ENCODE measurements at places on chromosomes 3 and 15.

DNA sequence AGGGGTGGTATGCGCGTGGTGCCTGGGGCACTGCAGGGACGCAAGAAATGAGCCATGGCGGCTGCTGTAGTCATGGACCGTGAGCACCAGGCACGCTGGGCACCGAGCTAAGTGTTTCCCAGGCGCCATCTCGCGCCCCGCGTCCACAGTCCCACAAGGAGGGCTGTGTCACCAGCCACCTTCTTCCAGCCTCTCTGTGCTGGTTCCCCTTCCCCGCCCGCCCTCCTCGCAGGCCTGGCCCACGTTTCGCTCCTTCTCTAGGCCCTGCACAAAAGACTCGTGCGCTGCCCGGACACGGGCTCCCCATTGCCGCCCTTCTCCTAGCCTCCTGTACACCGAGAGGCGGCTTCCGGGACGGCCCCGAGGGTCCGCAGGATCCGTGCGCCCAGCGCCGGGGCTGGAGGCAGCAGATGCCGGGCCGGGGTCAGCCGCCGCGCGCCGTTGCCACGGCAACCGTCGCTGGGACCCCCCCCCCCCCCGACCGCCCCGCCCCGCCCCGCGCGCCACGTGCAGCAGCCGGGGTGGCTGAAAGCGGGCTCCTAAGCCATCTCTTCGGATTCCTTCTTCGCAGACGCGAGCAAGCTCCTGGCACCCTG, 113.4 kb downstream of the SRGAP3 start:
- DNase-seq, result no peak

DNA sequence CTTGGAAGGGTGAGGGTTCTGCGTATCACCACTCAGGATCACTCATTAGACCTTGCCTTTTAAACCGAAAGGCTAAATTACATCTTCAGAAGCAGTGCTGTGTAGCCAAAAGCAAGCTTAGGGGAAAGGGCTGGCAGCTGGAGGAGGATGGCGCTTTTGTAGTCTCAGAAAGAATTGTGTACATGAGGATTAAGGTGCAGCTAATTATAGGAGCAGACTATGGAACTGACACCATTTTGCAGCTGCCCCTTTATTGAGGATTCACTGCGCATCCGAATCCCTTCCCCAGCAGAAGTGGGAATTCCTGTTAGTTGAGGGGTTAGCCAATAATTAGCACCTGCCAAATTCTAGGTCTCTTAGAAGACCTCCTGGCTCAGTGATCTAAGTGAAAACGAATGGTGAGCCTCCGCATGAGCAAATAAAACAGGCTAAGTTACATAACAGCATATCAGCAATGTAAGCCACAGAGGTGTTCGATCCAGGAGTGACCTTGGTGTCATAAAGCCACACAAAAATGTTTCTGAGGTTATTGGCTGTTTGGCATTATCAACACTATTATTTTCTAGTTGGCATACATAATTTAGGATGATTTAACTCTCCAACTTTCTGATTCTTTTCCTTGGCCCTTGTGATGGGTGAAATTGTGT, 42.6 kb upstream of the SEMA6D start:
- DNase-seq, result no peak

GRCh38 chr3:22269831-22270230, 518.8 kb upstream of the ZNF385D start:
- peak; percentile 14 for DNase-seq

DNA sequence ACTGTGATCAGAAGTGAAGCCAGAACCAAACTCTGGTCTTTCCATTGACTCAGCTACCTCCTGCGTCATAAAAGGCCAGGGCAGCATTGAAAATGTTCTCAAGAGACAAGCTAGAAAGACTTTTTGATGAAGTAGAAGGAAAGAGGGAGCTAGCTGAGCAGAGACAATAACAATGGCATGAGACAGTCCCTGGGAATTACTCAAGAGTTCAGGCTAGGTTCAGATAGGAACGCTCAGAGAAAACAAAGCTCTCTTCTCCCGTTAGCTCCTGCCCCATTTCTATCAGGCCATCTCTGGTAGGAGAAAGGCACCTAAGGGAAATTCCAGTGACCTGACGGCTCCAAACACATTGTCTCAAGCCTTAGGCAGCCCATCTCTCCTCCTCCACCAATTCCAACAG, 7.0 kb upstream of the OXTR start:
- DNase-seq, result no peak

DNA sequence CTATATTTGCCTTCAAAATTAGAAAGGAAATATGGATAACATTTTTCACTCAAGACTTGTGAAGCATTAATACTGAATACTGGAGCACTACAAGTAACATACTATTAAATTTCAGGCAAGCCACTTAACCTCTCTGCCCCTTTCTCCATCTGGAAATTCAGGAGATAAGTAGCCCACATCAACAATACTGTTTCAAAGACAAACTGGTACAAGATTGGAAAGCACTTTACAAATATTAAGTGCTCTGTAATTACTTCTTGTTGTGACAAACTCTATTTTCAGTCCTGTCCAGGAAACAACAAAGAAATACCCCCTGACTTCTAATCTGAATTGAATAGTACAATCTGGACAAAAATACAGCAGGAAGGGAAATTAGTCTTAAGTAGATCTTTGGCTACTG, 49.3 kb downstream of the TMEM212 start:
- no peak for DNase-seq

DNA sequence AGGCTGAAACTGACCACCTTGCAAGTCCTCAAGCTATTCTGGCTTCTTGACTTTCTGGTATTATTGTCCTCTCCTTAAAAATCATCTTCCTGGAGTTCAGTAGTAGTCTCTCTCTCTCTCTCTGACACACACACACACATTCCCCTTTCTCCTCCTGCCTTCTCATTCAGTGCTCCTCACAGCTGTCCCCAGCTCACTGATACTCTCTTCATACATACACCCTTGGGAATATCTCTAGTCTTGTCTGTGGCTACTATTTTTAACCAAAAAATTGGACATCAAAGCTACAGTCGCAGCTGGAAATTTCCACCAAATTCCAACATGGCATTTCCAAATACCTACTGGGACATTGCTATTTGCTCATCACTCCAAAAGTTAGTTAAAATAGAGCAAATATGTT, 178.9 kb downstream of the ECT2 start:
- no peak for DNase-seq

- no peak for DNase-seq
Observed at GRCh38 chr3:181999314-181999713, 287.6 kb downstream of the SOX2 start.

GRCh38 chr15:97045666-97046421, 715.3 kb downstream of the NR2F2 start:
- DNase-seq, result no peak

- no peak for DNase-seq
Observed at GRCh38 chr3:67529915-67530314, 124.5 kb downstream of the SUCLG2 start.

DNA sequence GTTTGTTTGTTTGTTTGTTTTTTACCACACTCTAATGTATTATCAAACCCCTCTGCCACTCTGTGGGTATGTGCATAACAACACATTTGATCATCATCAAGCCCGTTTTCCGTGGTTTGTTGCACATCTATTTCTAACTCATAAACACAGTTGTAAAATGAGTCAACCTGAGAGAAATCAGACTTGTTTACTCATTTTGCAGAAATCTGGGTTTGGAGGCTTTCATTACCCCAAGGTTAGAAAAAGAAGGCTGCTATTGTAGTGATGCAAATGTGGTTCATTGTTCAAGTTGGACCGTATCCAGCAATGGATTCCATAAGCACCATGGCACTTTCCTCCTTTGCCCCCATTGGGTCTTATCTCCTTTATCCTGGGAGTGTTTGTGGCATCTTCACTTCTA, 353.2 kb upstream of the SOX2 start:
- DNase-seq, result no peak

GRCh38 chr15:70235347-70235746, 137.6 kb upstream of the TLE3 start:
- DNase-seq, result no peak

DNA sequence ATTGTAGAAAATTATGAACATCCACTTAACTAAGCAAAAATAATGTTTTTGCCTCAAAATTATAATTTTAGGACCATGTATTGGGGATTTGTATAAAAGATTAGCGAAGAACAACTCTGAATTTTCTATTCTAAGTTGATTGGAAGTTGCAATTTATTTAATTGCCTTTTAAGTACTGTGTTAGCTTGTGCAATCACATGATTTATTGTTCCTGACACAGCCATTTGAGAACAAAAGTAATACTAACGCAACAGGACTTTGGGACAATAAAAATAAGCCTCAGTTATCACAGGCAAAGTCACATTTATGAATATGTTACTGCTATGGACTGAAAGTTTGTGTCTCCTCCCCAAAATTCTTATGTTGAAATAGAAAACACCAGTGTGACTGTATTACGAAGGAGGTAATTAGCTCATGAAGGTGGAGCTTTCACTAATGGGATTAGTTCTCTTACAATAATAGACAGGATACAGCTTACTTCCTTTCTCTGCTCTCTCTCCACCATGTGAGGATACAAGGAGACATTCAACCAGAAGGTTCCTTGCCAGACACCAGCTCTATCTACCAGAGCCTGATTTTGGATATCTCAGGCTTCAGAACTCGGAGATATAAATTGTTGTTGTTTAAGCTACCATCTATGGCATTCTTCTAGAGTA, 745.9 kb downstream of the ZBBX start:
- DNase-seq, result no peak

- DNase-seq, result no peak
Observed at GRCh38 chr3:13975686-13976085, 95.8 kb upstream of the WNT7A start.

DNA sequence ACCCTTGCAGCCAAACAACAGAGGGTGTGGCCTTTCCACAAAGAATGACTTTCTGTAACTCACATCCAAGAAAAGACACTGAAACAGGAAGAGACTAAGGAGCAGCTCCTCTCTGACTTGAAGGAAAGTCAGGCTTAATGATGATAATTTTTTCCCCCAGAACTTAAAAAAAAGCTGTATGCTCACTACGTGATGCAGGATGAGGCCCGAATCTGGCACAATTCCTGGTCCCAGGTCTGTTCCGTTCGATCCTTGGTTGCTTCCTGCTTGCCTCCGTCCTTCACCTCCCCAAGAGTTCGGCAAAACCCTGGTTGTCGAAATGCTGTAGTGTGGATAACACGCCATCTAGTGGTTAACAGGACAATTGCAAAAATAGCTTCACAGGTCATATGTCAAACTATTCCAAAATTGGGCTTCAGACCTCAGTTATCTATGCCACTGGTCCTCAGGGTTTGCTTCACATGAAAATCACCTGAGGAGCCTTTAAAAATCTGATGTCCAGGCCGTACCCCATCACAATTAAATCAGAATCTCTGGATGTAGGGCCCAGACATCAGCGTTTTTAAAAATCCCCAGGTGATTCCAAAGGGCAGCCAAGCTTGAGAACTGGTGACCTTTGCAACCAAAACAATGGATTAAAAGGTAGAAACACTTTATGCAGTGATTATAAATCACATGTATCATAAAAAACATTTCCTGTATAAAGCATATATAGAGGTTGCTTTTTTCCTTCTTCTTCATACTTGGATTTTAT, 28.1 kb upstream of the SYNM start:
- peak; percentile 76 for DNase-seq

GRCh38 chr3:185151101-185151963, 1.5 kb downstream of the C3orf70 start:
- DNase-seq, result no peak

DNA sequence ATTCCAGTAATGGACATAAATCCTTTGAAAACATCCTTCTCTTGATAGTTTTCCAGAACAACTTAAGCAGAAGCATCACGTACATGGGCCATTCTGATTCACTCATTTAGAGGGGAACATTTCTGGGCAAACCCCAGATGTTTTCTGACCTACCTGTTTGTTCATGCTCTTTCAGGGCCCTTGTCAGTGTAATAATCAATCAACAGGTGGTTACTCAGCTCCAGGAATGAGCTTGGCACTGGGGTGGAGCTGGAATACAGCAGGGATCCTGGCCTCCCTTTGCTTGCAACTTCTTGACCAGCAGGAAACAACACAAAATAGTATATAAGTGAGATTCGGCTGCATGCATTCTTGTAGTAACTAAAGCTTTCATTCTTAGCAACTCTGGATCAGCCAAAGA, 9.2 kb upstream of the UBE2E1 start:
- no peak for DNase-seq

GRCh38 chr15:39976291-39977274, 42.7 kb downstream of the EIF2AK4 start:
- peak; percentile 66 for DNase-seq

- DNase-seq, result peak; percentile 17
Observed at GRCh38 chr15:83153288-83153687, 45.8 kb downstream of the TM6SF1 start.

DNA sequence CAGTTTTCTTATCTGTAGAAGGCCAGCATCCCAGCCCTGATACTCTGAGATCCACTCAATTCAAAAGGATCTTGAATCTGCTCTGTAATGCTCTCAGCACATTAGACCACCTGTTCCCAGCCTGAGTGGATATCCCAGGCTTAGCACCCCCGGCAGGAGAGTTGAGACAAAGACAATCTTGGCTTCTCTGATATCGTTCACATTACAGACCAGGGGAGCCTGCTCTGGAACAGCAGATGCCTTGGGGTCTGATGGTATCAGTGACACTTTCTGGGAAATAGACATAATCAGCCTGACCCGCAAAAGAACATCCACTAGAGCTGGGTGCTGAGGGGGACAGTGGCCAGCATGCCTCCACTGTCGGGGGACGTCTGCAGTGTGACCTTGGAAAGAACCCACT, 70.6 kb downstream of the BDH1 start:
- DNase-seq, result no peak

DNA sequence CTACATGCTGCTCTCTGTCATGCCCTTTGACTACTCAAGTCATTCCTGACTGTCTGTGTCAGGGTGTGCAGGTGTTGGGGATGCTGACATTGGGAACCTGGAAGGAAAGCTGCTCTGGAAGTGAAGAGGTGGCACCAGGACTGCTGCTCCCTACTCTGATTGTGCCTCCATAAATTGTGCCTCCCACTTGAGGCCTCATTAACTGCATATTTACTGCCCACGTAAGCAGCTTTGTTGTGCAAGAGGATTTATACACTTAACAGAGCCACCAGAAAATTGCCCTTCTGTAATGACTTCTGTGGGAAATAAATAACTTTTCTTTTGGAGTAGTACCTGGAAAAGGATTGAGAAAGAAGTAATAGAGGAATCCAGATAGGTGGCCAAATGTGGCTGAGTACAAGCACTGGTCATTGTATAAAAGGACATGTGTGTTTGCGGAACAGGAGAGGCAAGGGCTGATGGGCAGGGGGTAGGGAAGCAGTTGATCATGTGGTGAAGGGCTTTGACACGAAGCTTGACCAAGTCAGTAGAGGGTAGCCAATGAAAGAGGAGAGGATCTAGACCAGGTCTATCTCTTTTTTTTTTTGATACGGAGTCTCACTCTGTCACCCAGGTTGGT, 24.8 kb downstream of the IL20RB start:
- DNase-seq, result no peak

- DNase-seq, result no peak
Observed at GRCh38 chr15:58398071-58398470, 33.7 kb upstream of the LIPC start.

DNA sequence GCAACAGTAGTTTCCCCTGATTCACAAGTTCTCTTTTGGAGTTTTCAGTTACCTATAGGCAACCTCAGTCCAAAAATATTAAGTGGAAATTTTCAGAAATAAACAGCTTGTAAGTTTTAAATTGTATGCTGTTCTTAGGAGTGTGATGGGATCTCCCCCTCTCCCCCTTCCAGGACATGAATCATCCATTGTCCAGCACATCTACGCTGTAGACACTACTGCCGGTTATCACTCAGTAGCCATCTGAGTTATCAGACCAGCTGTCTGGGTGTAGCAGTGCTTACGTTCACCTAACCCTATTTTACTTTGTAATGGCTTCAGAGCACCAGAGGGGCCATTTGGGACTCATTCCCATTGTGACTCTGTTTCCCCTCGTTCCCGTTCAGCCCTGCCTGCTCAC, 96.7 kb upstream of the PLXNA1 start:
- no peak for DNase-seq

- no peak for DNase-seq
Observed at GRCh38 chr15:41691471-41691870, 31.3 kb downstream of the MGA start.

Measured in fibroblast of gingiva (primary cell).